Activated CD8-positive, alpha-beta memory T cell treated with anti-CD3 and anti-CD28 coated beads for 48 hours (primary cell): ENCODE measurements at places on chromosomes 3 and 15.

GRCh38 chr3:11029948-11030347 is 37.4 kb downstream of the SLC6A1 start:
- no peak for DNase-seq

DNA sequence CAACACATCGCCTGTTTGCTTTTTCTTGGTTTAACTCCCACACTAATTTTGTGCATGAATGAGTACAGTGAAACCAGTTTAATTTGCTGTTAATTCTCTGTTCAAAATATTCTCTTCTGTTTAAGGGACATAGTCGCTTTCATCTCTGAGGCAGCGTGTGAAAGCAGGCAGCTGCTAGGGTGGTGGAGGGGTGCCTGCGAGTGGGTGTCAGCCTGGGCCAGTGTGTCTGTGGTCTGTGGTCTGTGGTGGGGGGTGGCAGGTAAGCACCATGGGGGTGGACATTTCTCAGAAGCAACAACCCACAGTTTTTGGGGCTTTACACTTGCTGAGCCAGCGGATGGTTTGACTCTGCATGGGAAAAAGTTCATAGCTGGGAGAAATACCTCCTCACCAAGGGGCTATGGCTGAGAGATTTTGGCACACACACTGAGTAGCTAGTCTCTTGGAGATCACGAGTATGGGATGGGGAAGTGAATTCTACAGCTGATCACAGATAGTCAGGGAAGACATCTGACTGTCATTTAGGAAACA is 109.2 kb downstream of the EPHB1 start:
- no peak for DNase-seq

- DNase-seq, result no peak
Observed at GRCh38 chr15:78695854-78696253, 54.8 kb upstream of the CHRNB4 start.

DNA sequence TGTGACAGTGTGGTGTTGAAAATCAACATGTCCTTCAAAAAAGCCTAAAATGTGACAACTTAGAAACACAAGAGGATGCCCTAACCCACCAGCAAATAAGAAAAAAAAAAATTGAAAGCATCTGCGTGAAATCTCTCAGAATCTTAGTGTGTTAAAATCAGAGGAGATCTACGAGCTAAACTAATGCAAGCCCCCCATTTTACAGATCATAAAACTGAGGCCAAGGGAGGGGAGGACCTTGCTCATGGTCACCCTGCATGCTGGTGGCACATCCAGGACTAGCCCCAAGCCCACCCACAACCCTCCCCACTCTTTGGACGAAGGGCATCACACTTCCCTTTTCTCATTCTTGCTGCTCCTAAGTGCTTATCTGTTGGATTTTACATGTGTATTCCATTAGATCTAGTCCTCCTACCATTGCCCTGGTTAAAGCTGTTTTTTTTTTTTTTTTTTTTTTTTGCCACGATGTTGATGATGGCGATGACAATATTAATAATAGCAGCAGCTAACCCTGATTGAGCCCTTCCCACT is 29.1 kb upstream of the NOX5 start:
- DNase-seq, result no peak

DNA sequence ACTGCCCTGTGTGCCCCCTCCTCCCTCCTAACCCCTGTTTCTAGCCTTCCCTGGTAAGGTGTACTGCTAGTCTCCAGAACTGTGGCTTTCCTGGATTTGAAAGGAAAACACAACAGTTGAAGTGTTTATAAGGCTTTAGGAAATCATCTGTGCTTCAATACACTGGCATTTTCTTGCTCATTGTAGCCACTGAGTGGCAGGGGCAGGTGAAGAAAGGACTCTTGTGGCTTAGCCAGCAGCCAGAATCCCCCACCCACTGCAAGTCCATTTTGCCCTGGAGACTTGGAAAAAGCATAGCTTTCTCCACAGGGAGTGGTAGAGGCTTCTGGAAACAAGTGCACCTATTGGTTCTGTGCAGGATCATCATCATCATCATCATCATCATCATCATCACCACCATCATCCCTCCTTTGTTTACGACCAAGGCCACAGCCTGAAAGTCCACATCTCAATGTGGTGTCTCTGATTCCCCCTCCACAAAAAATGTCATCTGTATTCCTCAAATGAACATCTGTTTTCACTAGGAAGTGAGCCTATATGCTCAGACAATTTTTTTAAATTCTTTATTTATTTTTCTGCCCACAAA is 33.4 kb downstream of the AQP9 start:
- DNase-seq, result no peak

DNA sequence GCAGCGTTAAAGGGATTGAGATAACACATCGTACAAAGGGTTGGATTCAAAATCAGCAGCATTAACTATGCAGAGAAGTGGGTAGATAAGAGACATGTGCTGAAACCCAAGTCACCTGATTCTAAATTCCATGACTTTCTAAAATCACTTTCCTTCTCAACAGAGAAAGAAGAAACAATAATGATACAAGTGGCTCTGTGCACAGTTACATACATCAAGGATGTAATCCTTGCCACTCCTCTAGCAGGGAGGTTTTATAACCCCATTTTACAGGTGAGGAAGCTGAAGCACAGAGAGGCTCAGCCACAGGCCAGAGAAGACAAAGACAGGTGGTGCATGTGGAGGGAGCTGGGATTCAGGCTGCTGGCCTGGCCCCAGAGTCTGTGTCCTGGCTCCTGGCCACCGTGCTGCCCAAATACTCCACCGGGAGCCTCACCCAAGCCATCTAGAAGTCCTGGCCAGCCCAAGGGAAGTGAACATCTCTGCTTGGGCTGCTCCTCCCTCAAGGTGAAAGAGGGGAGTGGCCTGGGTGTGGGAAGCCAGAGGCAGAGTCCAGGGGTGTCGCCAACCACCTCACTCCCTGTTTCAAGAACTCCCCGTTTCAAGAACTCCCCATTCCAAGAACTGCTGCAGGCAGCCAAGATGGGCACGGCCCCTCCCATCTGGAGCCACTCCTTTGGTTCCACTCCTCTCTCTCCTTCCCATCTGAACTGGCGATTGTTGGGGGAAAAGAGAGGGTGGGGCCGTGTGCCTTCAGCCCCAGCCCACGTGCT is 147.1 kb downstream of the NUP210 start:
- no peak for DNase-seq

DNA sequence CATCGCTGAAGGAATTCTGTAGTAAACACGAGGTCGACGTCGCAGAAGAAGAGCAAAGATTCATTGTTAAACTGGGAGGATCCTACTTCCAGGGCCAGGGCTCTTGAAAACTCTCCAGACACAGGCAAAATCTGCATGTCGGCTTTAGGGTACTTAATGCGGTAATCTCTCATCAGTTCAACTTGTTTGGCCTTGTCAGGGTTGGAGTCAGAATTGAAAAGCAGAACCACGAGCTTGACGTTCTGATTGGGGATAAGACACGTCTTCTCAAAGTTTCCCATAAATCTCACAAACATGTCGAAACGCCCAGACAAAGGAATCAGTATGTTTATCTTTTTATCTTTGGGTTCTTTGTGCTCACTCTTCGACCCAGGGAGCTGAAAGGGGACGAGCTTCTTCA is 74.0 kb downstream of the CHSY1 start:
- no peak for DNase-seq

DNA sequence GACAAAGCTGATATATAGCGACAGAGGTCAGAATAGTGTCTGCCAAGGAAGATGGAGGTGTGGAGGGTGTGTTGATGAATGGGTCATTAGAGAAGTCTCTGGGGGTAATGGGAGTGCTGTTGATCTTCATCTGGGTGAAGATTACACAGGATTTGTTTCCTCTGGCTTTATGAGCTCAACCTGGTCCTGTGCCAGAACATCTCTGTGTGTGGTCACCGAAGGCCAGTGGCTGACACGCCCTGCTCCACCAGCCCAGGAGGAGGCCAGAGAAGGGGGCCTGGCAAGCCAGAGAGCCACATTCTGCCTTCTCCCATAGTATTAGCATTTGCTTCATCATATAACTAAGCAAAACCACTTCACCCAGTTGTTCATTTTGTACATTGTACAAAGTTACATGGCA is 121.1 kb downstream of the ZNF621 start:
- no peak for DNase-seq

DNA sequence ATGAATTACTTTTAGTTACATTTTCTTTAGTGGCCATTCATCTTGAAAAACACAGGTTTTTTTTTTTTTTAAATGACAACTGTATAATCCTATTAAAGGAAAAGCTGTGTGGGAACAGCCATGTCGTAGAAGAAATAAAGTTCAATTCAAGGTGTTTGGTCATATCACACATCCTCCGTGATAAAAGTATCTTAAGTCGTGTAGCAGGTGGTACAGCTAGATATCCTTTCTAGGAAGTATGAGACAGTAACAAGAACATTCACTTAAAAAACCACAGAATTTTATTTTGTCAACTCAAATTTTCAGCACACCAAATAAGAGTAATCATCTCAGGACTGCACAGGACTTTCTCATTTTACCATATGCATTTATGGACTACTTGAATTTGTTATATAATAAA is 16.1 kb downstream of the ZDHHC23 start:
- no peak for DNase-seq

- DNase-seq, result no peak
Observed at GRCh38 chr3:136708333-136708985, 43.7 kb downstream of the STAG1 start.

DNA sequence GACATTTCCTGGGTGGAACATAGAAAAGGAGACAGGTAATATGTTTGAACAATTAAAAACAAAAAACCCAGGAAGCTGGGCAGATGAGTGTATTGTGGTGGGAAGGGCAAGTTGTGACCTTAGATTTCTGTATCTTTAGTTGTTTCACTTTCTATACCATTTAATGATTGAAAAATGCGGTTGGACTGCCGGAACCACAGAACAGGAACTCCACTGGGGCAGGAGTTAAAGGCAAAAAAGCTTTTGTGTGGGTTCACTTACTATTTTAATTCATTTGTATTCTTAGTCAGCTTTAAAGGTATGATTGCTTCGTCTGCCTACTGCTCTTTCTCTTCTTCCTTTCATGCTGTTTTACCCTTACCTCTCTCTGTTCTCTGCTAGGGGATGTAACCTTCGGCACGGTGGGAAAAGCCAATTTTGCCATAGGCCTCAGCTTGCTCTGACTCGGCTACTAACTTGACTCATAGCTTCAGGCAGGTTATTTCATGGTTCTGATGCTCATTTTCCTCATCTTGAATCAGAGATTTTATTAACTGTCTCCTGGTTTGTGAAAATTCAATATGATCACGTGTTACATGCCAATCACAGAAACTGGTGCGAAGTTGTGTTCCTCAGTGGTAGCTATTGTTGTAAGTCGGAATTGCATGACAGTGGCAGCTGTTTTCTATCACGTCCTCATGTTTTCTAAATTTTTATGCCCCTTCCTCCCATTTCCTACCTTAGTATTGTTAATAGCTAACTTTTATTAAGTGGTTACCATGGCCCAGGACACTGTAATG is 1.6 kb upstream of the MCTP2 start:
- no peak for DNase-seq

DNA sequence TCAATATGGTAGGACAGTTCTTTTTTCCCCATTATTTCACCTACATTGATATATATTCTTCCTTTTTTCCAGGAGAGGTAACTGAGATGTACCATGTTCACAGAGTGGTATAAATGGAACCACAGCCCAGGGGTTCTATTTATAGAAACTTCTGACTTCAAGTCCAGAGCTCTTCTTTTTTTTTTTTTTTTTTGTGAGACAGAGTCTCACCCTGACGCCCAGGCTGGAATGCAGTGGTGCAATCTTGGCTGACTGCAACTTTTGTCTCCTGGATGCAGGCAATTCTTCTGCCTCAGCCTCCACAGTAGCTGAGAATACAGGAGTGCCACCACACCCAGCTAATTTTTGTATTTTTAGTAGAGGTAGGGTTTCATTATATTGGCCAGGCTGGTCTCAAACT is 267.1 kb upstream of the TPRG1 start:
- no peak for DNase-seq

DNA sequence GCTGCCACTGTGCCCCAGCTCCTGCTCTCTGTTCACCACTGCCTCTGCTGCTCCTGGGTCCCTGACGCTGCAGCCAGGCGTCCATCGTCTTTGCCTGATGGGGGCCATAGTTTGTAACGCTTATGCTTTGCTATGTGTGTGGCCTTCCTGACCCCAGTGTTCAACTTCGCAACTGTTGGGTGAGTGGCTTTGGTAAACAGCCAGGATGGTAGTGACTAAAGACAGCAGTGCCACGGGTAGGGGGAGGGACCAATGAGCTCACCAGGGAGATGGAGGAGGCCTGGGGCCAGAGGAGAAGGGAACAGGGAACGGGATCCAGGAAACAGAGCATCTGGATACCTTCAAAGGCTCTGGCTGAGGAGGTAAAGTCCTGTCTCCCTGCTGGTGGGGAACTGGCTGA is 75.9 kb upstream of the ALDH1L1 start:
- no peak for DNase-seq

DNA sequence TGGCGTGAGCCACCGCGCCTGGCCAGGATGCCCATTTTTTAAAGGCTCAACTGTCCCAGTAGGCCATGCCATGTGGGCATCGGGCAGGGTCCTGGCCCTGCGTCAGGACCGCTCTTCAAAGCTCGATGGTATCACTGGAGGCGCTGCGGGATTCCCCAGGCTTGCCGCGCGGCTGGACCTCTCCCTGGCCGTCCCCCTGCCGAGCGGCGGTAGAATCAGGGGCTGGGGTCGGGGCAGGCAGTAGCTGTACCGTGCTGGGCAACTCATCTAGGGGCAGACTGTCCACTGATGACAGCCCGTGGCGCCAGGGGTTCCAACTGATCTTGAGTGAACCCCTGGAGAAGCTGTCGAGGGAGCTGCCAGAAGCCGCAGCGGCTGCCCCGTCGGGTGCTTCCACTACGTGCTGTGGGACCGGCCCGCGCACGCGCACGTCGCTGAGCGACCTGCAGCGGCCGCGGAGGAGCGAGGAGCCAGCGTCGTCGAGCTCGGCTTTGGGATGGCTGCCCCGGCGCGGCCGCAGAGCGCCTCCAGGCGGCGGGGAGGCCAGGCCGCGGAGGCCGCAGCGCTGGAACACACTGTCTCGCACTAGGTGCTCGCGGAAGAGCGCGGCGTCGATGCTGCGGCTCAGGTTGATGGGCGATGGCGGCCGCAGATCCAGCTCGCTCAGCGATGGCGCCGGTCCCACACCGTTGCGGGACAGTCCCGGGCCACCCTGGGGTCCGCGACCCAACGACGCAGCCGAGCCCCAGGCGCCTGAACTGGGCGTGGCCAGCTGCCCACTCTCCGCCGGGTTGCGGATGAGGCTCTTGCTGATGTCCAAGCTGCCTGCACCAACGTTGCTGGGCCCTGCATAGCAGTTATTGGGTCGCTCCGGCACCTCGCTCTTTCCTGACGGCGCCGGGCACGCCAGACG is 5.8 kb downstream of the PRRT3 start:
- DNase-seq, result peak; percentile 69
